ENCODE measurements at places on chromosomes 3 and 15.

DNA sequence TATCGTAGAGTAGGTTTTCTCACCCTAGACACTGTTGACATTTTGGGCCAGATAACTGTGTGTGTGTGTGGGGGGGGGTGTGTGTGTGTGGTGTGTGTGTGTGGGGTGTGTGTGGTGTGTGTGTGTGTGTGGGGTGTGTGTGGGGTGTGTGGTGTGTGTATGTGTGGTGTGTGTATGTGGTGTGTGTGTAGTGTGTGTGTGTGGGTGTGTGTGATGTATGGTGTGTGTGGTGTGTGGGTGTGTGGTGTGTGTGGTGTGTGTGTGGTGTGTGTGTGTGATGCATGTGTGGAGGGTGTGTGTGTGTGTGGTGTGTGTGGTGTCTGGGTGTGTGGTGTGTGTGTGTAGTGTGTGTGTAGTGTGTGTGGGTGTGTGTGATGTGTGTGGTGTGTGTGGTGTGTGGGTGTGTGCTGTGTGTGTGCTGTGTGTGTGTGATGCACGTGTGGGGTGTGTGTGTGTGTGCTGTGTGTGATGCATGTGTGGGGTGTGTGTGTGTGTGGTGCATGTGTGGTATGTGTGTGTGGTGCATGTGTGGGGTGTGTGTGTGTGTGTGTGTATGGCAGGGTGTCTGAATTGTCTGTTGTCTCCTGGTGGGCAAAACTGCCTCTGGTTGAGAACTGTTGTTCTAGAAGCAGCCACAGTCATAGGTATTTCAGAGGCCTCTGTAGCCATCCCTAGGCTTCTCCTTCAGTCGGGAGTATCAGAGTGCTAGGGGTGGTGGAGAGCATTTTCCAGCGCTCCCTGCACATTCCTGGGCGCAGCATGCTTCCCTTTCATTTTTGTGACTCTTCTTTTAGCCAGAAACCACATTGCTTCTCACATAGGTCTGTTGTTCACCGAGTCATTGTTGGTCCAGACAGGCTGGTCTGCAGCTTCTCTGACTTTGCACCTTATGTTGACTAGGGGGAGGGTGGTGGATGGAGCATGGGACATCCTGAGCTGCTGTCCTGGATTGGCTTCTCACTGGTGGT is 84.4 kb downstream of the THSD4 start:
- DNase-seq, result no peak

DNA sequence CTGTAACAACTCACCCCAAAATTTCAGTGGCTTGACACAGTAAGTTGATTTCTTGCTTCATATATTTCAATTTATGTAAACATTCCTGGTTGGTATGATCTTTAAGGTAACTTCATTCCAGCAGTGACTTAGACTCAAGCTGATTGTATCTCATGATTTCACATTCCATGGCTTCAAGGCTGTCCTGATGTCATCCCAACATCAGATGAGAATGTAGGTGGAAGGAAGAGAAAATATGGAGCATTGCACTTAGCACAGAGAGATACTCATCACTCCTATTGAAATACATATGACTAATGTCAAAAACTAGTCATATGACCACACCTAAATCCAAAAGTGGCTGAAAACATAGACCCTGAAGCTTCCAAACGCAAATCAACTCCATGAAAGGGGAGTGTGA is 793.8 kb downstream of the TBL1XR1 start:
- DNase-seq, result no peak

- DNase-seq, result no peak
These were observed 47.2 kb downstream of the NMNAT3 start for GRCh38 chr3:139630542-139630941.

DNA sequence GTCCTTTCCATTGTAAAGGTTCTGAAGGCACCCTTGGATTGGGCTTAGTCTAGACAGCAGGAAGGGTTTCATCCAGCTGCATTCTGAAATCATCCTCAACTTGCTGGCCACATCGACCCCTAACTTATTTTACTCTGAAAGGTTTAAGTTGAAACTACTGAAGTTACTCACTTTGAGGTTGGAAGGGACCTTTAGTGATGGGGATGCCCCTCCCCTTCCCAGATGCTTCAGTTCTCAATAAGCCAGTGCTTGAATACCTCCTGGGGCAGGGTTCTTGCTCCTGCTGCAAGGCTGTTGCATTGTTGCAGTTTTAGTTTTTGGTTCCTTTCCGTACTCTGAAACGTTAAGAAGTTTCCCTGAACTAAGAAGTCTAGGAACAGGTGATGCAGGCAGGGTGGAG is 26.4 kb downstream of the FGD5 start:
- no peak for DNase-seq
